ENCODE measurements at places on chromosomes 1 and 21. TPM values are rescaled to one million over a fixed set of nuclear protein-coding genes. Genes with fewer than 3 reads are reported as not detected.

Gene SPRR2B
- total RNA-seq = not detected

Gene CYP4A22
- total RNA-seq = not detected

Gene OR2T35
- not detected for total RNA-seq

Gene S100B
- 4.7 TPM for total RNA-seq

Gene ROR1
- total RNA-seq = 41.2 TPM

Gene CLSTN1
- 81.9 TPM for total RNA-seq

Gene CLCNKB
- not detected for total RNA-seq

Gene ZFP69
- total RNA-seq = 5.1 TPM

Gene PLEKHN1
- 0.27 TPM for total RNA-seq

Gene PTGFR
- 8.7 TPM for total RNA-seq

Gene RAB25
- total RNA-seq = not detected

Gene LCE2B
- not detected for total RNA-seq

Gene POGZ
- total RNA-seq = 76.9 TPM

Gene TNFRSF4
- total RNA-seq = 1.8 TPM

Gene TCHH
- 0.49 TPM for total RNA-seq

Gene KCNJ15
- 1.8 TPM for total RNA-seq

Gene OR2M3
- total RNA-seq = not detected

Gene APCS
- not detected for total RNA-seq

Gene ANXA9
- not detected for total RNA-seq

Gene CELA3B
- total RNA-seq = 2.0 TPM

Gene HSF2BP
- 0.78 TPM for total RNA-seq

Gene MYCL
- total RNA-seq = 3.9 TPM

Gene OR2G6
- total RNA-seq = not detected

Gene PODN
- total RNA-seq = 152 TPM

Gene ARHGEF16
- total RNA-seq = 1.6 TPM

Gene NPR1
- total RNA-seq = 279 TPM

Gene SH2D1B
- 0.68 TPM for total RNA-seq

Gene HENMT1
- total RNA-seq = 7.9 TPM
